ENCODE measurements at places on chromosomes 1 and 21.

- no peak for DNase-seq
Measured at GRCh38 chr1:200096774-200097173, 69.3 kb downstream of the NR5A2 start.

DNA sequence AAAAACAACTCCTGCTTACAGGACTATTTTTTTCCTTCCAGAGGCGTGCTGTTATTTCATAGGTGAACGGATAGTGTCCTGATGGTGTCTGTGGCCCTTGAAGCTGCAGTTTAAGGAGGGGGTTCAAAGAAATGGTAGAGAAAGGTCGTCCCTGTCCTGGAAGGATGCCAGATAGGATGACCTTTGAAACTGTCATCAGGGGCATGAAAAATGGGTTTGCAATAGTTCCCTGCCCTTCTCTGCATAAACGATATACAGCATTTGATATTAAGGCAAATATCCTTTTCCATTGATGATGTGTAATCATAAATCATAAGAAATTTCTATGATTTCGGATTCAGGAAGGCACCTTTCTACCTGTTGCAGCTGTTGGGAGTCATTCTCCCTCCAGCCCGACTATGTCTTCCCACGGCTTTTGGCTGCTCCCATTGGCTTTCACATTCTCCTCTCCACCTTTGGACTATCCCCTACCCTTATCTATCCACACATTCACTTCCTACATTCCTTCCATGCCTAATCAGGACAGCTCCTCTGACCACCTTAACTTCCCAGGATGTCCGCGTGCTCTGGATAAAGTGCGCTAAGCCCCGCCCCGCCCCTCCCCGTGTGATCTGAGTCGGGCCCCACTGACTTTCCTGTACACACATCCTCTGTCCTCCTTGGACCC is 209.8 kb downstream of the DISC1 start:
- DNase-seq = no peak

DNA sequence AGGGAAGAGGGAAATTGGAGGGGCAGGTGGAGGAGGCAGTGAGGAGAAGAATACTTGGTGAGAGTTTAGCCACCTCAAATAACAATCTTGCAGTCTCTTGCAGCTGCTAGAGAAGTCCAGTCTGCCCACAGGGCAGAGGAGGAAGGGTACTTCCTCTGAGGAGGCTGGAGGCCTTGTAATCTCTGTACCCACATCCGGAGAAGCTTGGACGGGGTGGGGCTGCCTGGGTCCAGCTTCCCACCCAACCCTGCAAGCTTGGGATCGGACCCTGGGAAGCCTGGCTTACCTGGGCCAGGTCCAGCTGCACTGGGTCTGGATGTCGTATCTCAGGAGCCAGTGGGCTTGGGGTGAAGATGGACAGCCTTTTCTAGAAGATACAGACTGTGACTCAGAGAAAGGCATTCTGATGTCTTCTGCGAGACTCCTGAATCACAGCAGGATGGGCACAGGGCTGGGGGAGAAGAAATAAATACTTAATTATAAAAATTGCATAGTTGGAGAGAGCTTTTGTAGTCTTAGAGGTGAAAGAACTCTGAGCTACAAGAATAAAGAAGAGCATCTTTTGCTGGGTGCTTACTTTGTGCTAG is 111.8 kb upstream of the JUN start:
- DNase-seq = no peak

DNA sequence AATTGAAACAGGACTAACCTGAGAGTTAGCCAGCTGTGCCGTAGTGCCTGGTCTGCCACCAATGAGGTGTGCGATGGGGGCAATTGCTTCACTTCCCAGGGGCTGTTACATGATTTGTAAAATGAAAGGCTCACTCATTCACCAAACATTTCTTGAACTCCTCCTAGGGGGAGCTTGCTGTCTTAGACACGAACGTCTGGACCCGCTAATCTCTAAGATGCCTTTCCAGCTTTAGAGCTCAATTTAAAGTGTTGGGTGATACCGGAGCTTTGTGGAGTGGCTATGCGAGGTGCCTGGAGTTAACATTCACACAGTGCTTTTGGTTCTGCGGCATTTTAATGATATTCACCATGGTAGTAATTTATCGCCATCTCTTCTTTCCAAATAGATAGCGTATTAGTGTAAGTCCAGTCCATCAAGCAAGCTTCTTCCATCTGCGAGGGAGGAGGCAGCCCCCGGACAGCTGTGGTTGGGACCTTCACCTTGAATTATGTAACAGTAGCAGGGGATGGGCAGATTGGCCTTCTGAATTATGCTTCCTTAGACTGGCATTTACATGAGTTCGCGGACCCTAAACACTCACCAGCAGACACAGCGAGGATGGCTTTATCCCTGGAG is 179.9 kb downstream of the ADSS2 start:
- DNase-seq = no peak

- DNase-seq = no peak
Measured at GRCh38 chr1:13679651-13680050, 20.3 kb upstream of the PRDM2 start.

Measured in activated effector memory CD4-positive, alpha-beta T cell treated with anti-CD3 and anti-CD28 coated beads, Interleukin-2, amount 50 U/mL, for 16 hours (primary cell).